Activated T-helper 1 cell treated with anti-CD3 and anti-CD28 coated beads, Interleukin-12 subunit alpha, Interleukin-12 subunit beta, Interleukin-2, Interleukin-4 antibody, amounts not matched to agents 30 ng/mL and 10 ng/mL and 1 ng/mL, durations not matched to agents 14 hours and 24 hours and 36 hours (primary cell): ENCODE measurements at places on chromosomes 16 and 17. TPM values are rescaled to one million over a fixed set of nuclear protein-coding genes. Genes with fewer than 3 reads are reported as not detected.

DNA sequence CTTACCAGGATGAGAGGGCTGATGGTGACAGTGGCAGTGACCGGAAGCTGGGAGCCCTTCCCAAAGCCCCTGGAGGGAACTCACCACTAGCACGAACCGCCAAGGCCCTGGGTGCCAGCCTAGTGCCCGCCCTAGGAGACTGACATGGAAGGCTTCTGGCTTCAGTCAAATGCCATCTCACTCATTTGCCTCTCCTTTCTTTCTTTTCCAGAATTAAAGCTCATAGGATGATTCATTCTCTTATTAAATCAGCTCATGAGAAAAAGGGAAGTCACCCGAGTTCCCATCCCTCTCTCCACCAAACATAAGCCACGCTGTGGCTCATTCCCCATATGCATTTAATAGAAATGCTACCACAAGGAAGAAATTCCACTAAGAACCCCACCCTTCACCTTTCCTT lies 12.1 kb downstream of the CUEDC1 start:
- H3K36me3 ChIP-seq: no peaks in the 10 kb centered on the region
- no peak for DNase-seq
- no peak overlapping the region for H3K4me3 ChIP-seq
- H3K27me3 ChIP-seq: peaks cover 47% of the 10 kb centered on the region
- no peak overlapping the region for H3K27ac ChIP-seq

DNA sequence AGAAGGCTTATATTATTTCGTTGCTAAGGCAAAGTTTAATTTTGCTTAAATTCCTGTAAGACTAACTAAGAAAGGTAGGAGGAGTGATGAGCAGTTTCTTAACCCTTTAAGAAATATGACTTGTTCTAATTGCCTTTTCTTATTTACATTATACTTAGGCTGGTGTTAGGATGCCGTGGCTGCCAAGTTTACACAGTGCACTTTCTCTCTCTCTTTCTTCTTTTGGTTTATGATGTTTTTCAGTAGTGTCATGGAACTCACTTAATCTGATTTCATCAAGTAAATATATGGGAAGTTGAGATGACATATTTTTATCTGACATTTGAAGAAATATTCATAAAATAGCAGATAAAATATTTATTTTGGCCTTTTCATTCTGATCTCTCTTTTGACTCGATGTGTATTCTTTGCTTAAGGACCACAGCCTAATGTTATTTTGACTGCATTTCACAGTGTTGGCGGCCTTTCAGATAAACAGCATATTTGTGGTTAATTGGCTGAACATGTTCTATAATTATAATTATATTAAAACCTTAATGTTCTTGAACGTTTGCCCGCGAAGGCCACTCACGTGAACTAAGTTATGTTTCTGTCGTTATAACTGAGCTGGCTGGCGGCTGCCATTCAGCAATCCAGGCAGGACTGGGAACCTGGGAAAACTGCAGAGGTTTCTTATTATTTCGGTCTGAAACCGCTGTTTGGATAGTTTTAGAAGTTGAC lies 191.6 kb downstream of the WWOX start:
- H3K27ac ChIP-seq: no peak overlapping the region
- H3K36me3 ChIP-seq: no peaks in the 10 kb centered on the region
- no peaks in the 10 kb centered on the region for H3K27me3 ChIP-seq
- H3K4me1 ChIP-seq: no peaks in the 10 kb centered on the region
- H3K4me3 ChIP-seq: no peak overlapping the region
- no peak for DNase-seq

ST6GALNAC2 gene
- not detected in 2 replicates for total RNA-seq

CDH13 gene
- not detected in 2 replicates for total RNA-seq

EMP2 gene
- not detected in 2 replicates for total RNA-seq

GRCh38 chr17:40327735-40328385 lies 18.9 kb downstream of the RARA start:
- H3K27me3 ChIP-seq: no peaks in the 10 kb centered on the region
- H3K27ac ChIP-seq: peak overlapping the region; percentile 95
- H3K36me3 ChIP-seq: peaks cover 14% of the 10 kb centered on the region
- DNase-seq: no peak
- peaks cover 89% of the 10 kb centered on the region for H3K4me1 ChIP-seq

- no peak overlapping the region for H3K27ac ChIP-seq
- no peak for DNase-seq
- H3K36me3 ChIP-seq: peaks cover 5% of the 10 kb centered on the region
- no peak overlapping the region for H3K4me3 ChIP-seq
- peaks cover 9% of the 10 kb centered on the region for H3K4me1 ChIP-seq
- H3K27me3 ChIP-seq: no peaks in the 10 kb centered on the region
These were observed 38.2 kb downstream of the PSME3IP1 start for GRCh38 chr16:57147381-57148221.

DNA sequence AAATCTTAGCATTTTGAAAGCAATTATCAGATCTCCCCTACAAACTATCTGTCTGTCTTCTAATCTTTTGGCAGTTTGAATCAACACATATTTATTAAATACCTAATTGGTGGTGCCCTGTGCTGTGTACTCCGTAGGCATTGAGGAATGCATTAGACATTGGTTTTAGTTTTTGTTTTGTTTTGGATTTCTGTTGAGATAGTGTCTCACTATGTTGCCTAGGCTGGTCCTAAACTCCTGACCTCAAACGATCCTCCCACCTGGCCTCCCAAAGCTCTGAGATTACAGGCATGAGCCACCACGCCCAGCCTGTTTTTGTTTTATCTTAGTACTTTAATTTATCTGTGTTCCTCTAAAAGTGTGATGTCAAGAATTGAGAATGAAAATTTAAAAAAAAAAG lies 124.8 kb upstream of the RBL2 start:
- no peaks in the 10 kb centered on the region for H3K27me3 ChIP-seq
- H3K4me1 ChIP-seq: no peaks in the 10 kb centered on the region
- no peak overlapping the region for H3K4me3 ChIP-seq
- no peak for DNase-seq
- peaks cover 10% of the 10 kb centered on the region for H3K36me3 ChIP-seq

GRCh38 chr16:86289304-86289703 lies 221.0 kb upstream of the FOXF1 start:
- no peak overlapping the region for H3K4me3 ChIP-seq
- H3K27me3 ChIP-seq: peaks cover 53% of the 10 kb centered on the region
- H3K27ac ChIP-seq: no peak overlapping the region
- H3K4me1 ChIP-seq: no peaks in the 10 kb centered on the region
- DNase-seq: no peak
